Activated T-helper 1 cell treated with Interleukin-2 at 50 U/mL for 16 hours (primary cell): ENCODE measurements at places on chromosomes 3 and 15.

- no peak for DNase-seq
These were observed 572.2 kb downstream of the GRM7 start for GRCh38 chr3:7433073-7433472.

DNA sequence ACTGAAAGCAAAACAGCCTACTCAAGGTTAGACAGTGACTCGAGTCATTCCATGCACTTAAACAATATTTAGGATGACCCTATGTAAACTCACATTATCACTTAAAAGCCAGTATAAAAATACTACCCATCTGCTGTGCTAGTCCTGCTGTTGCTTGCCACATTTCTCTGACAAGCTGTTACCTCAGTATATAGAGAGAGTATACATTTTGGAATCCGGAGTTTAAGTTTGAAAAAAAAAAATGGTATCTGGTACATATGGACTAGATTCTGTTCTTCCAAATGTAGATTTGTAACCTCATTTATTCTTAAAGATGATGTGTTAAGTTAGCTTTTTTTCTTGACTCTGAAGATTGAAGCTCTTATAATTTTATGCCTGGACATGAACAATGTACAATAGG is 503.8 kb upstream of the TPRG1 start:
- DNase-seq: no peak

DNA sequence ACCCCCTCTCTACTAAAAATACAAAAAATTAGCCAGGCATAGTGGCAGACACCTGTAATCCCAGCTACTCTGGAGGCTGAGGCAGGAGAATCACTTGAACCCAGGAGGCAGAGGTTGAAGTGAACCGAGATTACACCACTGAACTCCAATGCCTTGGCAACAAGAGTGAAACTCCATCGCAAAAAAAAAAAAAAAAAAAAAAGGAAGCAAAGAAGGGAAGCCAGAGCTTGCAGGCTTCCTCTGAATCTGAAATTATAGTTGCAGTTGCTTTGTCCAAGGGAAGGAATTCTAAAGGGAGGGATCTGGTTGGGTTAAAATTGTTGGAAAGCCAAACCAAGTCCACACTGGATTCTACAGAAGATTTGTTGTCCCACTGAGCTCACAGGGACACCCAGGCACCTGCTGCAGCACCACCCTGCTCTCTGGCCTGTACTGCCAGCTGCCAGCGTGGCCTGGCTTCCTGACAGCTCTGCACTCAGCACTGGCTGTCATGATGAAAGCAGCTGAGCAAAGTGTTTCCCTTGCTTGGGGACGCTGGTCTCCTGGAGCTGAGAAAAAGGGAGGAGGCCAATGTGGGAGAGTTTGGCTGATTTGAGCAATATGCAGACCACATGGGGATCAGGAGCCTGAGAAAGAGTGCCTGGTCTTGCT is 88.8 kb upstream of the HES1 start:
- no peak for DNase-seq

GRCh38 chr15:52121896-52122295 is 9.3 kb upstream of the BCL2L10 start:
- no peak for DNase-seq
